ENCODE measurements at places on chromosomes 5 and 9.

GRCh38 chr9:34999576-34999975, 10.0 kb downstream of the DNAJB5 start:
- no peaks in the 10 kb centered on the region for H3K27me3 ChIP-seq
- no peak overlapping the region for H3K27ac ChIP-seq
- no peak for DNase-seq
- no peak overlapping the region for H3K4me3 ChIP-seq
- no peaks in the 10 kb centered on the region for H3K4me1 ChIP-seq

DNA sequence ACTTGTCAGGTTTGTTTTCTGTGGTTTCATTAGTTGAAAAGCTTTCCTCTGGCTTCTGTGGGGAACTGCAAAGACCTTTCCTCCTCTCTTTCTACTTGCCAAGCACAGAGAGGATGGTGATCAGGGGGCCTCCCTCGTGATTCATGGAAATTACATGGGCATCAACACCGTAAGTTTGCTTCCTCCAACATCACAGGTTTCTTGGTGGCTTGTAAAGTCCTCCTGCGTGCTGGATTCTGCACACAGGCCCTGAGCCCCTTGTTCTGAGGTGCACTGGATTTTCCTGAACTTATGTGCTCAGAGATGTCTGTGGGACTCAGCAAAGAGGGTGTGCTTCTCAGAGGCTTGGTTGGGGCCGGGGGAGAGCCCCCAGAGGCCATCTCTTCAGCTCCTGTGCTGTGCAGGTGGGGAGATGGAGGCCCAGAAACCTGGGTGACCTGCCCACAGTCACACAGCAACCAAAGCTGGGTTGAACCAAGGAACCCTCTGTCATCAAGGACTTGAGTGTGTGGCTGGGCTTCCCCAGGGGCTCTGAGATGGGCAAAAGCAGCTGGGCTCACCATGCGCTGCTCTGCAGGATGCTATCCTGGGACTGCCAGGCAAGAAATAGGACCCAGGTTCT, 36.5 kb downstream of the RGS3 start:
- H3K4me3 ChIP-seq, result no peak overlapping the region
- DNase-seq, result no peak
- H3K36me3 ChIP-seq, result no peaks in the 10 kb centered on the region
- no peak overlapping the region for H3K27ac ChIP-seq

DNA sequence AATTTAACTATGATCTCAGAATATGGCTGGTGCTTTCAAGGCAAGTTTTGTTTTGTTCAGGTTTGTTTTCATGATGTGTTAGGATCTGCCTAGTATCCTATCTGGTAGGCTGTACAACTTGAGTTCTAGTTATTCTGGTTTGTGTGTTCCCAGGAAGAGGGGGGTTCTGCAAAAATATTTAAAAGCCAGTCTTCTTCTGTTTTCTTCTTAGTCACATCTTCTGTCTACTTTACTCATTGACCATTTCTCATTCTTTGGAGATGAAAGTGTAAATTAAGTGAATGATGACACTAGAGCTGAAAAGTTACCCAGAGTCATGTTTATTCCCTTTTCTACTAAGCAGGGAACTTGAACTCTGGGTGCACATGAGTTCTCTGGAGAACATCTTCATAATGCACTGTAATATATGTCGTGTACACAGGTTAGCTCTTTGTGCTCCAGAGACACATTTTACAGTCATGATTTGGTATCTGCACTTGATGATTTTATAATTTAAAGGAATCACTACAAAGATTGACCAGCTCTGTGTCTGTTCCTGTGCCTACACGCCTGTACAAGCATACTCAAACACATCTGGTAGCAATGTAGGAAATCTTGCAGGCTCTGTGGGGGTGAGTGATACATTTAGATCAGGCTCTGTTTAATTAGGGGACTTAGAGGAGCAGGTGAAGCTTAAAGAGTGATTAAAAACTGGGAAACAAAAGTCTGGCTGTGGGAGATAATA, 5.0 kb downstream of the SMAD5 start:
- no peak overlapping the region for H3K27ac ChIP-seq
- no peak overlapping the region for H3K4me3 ChIP-seq
- H3K36me3 ChIP-seq, result no peaks in the 10 kb centered on the region
- no peaks in the 10 kb centered on the region for H3K27me3 ChIP-seq
- peaks cover 30% of the 10 kb centered on the region for H3K4me1 ChIP-seq
- no peak for DNase-seq

- peaks cover 3% of the 10 kb centered on the region for H3K4me1 ChIP-seq
- H3K27ac ChIP-seq, result no peak overlapping the region
- no peaks in the 10 kb centered on the region for H3K36me3 ChIP-seq
- no peak overlapping the region for H3K4me3 ChIP-seq
- peak; percentile 21 for DNase-seq
Observed at GRCh38 chr5:85030316-85031084, 645.8 kb upstream of the EDIL3 start.

DNA sequence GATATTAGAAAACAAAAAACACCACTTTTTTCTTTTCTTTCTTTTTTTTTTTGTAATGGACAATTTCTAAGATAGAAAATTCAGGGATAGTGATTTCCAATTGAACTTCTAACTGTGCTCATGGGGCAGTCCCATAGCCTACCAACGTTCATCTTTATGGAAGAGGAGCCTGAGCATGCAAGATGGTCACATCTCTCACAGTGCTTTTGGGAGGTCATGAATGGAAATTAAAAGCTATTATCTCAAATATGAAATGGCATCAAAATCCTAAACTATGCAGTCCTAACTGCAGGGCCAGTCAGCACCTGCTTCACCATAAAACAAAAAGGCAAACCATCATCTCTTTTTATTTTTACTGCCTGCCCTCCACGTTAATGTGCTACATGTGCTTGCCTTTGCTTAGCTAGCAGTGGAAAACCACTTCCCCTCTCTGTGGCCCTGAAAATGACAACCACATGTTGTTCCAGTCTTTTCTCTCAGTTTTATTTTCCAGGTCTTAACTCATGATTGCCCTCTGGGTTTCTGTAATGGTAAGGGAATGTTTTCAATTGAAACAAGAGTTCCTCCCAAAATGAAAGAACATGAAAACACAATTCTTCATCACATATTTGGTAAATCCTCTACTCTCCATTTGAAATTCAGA, 16.7 kb downstream of the IFNB1 start:
- no peak overlapping the region for H3K4me3 ChIP-seq
- H3K36me3 ChIP-seq, result no peaks in the 10 kb centered on the region
- no peak overlapping the region for H3K27ac ChIP-seq
- DNase-seq, result no peak
- H3K27me3 ChIP-seq, result no peaks in the 10 kb centered on the region

DNA sequence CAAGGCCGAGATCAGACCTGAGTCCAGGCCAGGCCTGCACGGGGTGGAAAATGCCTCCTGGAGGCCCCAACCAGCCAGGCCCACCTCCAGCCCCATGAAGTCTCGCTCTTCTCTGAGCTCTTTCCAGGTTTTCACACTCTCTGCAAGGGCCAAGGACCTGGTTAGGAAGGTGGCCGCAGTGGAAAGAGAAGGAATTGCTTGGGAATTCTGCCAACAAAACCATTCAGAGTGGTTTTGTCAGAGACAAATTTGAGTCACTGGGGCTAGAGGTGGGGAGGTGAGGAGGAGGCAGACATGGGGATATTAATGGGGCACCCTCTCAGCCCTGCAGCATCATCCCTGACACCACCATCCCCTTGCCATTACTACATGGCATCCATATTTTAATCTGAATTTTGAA, 261.0 kb downstream of the ROR2 start:
- H3K36me3 ChIP-seq, result no peaks in the 10 kb centered on the region
- H3K27me3 ChIP-seq, result no peaks in the 10 kb centered on the region
- H3K4me3 ChIP-seq, result no peak overlapping the region
- no peak overlapping the region for H3K27ac ChIP-seq
- H3K4me1 ChIP-seq, result peaks cover 10% of the 10 kb centered on the region

GRCh38 chr5:18517641-18518380, 883.6 kb downstream of the TAF11L14 start:
- no peak overlapping the region for H3K4me3 ChIP-seq
- H3K36me3 ChIP-seq, result no peaks in the 10 kb centered on the region
- no peak for DNase-seq
- H3K27ac ChIP-seq, result no peak overlapping the region

DNA sequence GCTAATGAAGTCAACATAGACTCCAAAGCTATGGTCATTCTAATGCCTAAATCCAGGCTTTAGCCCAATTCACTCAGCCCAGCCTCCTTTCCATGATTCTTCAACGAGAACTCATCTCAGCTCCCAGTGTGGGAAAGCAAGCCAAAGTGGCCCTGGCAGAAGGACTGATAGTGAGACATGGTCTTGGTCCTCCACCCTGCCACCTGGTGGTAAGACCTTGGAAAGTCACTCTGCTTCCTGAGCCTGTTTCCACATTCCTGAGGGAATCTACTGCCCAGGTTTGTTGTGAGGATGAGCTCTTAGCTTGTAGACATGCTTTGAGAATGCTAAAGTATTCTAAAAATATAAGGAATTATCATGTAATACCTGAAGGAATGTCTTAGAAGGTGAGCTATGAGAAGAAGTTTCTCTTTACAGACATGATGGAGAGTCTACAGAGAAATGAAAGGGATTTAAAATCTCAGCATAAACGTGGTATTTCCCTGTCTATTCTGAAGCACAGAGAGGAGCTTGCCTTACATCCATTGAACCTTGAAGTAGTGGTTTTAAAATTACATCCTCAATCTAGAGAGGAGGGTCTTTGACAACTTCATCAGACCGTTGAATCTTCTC, 173.5 kb downstream of the TRIM32 start:
- H3K36me3 ChIP-seq, result no peaks in the 10 kb centered on the region
- no peaks in the 10 kb centered on the region for H3K4me1 ChIP-seq
- H3K27me3 ChIP-seq, result no peaks in the 10 kb centered on the region
- H3K27ac ChIP-seq, result no peak overlapping the region

- H3K36me3 ChIP-seq, result no peaks in the 10 kb centered on the region
- no peak for DNase-seq
- no peak overlapping the region for H3K27ac ChIP-seq
Observed at GRCh38 chr5:116766470-116766947, 191.9 kb upstream of the SEMA6A start.

DNA sequence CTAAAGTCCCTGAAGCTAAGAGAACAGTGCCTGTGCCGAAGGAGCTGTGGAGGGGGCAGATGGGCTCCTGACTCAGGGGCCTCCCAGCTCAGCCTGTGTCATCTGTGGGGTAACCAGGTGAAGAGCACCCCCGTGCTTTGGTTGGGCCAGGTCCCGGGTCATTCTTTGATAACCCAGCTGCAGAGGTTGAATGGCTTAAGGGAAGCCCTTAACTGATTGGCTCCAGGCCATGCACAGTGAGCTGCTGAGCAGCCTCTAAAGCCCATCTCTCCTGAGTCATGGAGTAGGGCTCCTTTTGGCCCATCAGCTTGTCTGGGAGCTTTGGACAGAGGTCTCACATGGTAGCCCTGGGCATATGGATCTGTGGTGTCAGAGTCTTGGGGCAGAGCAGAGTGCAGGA, 28.7 kb downstream of the COL27A1 start:
- no peaks in the 10 kb centered on the region for H3K36me3 ChIP-seq
- peaks cover 7% of the 10 kb centered on the region for H3K4me1 ChIP-seq
- no peak overlapping the region for H3K27ac ChIP-seq
- DNase-seq, result no peak
- no peaks in the 10 kb centered on the region for H3K27me3 ChIP-seq
- H3K4me3 ChIP-seq, result no peak overlapping the region

GRCh38 chr5:66284588-66285342, 140.7 kb downstream of the SREK1 start:
- H3K27ac ChIP-seq, result no peak overlapping the region
- H3K27me3 ChIP-seq, result no peaks in the 10 kb centered on the region
- no peak overlapping the region for H3K4me3 ChIP-seq
- no peaks in the 10 kb centered on the region for H3K4me1 ChIP-seq

GRCh38 chr5:145990170-145990569, 53.8 kb downstream of the SH3RF2 start:
- H3K27ac ChIP-seq, result no peak overlapping the region
- no peaks in the 10 kb centered on the region for H3K27me3 ChIP-seq
- H3K36me3 ChIP-seq, result no peaks in the 10 kb centered on the region

- no peaks in the 10 kb centered on the region for H3K27me3 ChIP-seq
- no peak overlapping the region for H3K4me3 ChIP-seq
- no peaks in the 10 kb centered on the region for H3K36me3 ChIP-seq
- H3K27ac ChIP-seq, result no peak overlapping the region
- H3K4me1 ChIP-seq, result no peaks in the 10 kb centered on the region
- no peak for DNase-seq
Observed at GRCh38 chr9:13078164-13078563, 201.3 kb downstream of the MPDZ start.

- H3K4me1 ChIP-seq, result peaks cover 26% of the 10 kb centered on the region
- no peak overlapping the region for H3K4me3 ChIP-seq
- H3K36me3 ChIP-seq, result no peaks in the 10 kb centered on the region
- peak; percentile 3 for DNase-seq
- peaks cover 33% of the 10 kb centered on the region for H3K27me3 ChIP-seq
- no peak overlapping the region for H3K27ac ChIP-seq
Observed at GRCh38 chr5:120703918-120704587, 240.0 kb downstream of the PRR16 start.

DNA sequence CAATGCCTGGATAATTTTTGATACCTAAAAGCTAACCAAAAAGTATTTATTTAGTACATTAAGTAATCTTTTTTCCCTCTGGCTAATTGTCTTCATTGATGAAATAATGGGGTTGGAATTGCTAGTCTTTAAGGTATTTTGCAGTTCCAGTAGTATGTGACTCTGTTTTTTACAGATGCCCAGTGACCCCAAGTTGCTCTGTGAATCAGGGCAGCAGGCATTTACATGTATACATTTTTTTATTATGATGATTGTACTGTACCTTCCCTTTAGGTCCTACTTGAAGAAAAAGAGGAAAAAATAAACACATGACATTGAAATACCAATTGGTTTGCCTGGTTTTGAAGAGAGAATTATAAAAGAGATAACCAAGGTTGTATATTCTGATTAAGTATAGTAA, 385.5 kb downstream of the ADGRV1 start:
- H3K27ac ChIP-seq, result no peak overlapping the region
- no peaks in the 10 kb centered on the region for H3K27me3 ChIP-seq
- H3K36me3 ChIP-seq, result no peaks in the 10 kb centered on the region
- H3K4me3 ChIP-seq, result no peak overlapping the region

DNA sequence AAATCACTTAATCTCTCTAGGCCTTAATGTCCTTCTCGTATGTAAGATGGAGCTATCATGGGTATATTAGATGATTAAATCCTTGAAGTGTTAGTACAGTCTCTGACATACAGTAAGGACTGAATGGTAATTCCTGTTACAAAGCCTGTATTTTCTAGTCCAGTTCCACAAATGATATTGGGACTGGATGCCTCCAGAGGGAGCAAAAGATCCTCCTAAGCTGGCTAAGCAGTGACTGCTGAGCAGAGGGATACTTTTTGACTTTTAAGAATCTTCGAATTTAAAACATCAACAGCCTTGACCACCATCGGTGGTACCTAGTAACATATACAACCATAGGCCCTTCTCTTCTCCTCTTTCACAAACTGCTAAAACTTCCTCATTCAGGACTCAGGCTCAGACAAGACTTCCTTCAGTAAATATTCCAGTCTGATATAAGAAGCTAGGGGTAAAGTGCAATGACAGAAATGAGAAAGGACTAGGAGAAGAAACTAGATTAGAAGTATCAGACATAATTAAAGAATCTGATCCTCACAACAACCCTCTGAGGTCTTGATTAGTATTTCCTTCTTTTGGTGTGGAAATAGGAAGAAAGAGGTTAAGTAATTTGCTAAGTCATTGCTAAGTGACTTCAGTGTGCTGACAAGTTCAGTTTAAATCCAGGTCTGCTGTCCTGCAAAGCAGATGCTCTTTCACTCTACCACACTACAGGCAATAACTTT, 13.9 kb downstream of the PTAR1 start:
- H3K4me3 ChIP-seq, result no peak overlapping the region
- no peaks in the 10 kb centered on the region for H3K27me3 ChIP-seq
- H3K36me3 ChIP-seq, result no peaks in the 10 kb centered on the region
- peak; percentile 20 for DNase-seq

Measured in neural progenitor cell (in vitro differentiated cells).